Kidney tubule cell (primary cell): ENCODE measurements at places on chromosomes 1 and 21.

DNA sequence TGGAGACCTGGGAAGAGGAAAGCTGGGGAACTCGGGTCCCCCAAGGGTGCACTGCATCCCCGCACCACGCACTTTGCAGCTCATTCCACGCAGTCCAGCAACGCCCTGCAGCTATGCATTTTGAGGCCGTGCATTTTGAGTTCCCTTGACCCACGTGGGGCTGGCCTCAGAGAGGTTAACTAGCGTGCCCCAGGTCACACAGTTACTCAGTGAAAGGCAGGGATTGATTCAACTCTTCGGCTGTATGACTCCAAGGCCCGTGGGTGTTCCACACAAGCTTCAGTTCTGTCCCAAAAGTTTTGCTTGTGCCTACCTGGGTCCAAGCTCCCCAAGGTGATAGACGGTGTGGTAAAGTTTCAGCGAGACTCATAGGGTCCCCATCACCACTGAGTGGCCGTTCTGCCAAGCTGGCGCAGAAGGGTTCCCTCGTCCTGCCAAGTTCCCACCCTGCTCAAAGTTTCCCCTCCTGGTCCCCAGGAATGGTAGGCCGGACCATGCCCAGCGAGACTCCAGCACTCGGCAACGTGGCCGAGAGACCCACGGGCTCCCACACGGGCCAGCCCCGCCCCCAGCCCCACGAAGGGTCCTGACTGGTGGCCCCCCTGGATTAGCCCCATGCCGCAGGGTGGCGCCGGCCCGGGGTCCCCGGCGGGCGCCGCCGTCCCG lies 611 bp downstream of the HSPG2 start:
- DNase-seq = no peak

DNA sequence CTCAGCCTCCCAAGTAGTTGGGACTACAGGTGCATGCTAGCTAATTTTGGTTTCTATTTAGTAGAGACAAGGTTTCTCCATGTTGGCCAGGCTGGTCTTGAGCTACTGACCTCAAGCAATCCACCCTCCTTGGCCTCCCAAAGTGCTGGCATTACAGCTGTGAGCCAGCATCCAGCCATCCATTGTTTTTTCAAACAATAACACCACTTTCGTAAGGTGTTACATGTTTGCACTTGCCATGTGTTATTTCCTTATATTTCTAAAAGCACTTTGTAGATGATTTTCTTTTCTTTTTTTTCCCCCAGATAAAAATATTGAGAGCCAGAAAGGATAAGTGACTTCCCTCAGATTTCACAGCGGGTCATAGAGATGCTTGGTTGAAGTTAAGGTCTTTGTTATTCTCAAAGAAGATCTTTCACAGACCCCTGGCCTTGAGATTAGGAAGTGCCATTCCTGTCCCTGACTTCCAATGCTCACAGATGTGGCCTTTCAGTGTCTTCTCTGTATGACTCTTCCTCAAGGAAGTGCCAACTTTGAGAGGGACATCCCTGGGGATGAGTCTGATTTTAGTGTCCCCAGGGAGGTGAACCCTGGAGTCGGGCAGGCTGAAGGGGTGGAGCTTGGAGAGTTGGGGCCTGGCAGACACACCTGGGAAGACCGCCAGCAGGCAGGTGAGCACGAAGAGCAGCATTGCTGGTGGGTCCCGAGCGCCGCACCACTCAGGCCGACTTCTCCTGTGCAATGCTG lies 6.3 kb downstream of the PIGR start:
- no peak for DNase-seq

GRCh38 chr1:244154872-244155531 lies 103.9 kb downstream of the ZBTB18 start:
- DNase-seq = peak; percentile 25

DNA sequence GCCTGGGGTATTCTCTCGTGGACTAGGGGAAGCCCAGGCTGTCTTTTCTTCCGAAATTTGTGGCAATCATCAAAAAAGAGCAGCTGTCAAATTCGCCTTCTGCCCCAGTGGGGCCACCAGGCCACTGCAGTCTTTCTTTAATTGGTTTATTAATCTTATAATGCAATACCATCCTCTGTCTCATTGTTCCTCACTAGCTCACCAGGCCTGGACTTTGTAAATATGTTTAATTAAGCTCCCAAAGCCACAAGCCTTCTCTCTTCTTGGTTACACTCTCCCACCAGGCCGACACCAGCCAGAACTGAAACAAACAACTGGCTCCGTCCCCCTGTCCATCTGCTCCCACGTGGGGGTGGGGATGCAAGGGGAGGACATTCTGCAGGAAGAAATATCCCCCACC lies 22.0 kb upstream of the CAMK1G start:
- no peak for DNase-seq

GRCh38 chr1:166200743-166201142 lies 33.9 kb upstream of the FAM78B start:
- DNase-seq = no peak

DNA sequence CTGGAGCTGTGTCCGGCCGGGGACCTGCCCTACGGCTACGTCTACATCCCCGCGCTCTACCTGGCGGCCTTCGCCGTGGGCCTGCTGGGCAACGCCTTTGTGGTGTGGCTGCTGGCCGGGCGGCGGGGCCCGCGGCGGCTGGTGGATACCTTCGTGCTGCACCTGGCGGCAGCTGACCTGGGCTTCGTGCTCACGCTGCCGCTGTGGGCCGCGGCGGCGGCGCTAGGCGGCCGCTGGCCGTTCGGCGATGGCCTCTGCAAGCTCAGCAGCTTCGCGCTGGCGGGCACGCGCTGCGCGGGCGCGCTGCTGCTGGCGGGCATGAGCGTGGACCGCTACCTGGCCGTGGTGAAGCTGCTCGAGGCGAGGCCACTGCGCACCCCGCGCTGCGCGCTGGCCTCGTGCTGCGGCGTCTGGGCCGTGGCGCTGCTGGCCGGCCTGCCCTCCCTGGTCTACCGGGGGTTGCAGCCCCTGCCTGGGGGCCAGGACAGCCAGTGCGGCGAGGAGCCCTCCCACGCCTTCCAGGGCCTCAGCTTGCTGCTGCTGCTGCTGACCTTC lies 412 bp downstream of the GPR25 start:
- DNase-seq = peak; percentile 23

DNA sequence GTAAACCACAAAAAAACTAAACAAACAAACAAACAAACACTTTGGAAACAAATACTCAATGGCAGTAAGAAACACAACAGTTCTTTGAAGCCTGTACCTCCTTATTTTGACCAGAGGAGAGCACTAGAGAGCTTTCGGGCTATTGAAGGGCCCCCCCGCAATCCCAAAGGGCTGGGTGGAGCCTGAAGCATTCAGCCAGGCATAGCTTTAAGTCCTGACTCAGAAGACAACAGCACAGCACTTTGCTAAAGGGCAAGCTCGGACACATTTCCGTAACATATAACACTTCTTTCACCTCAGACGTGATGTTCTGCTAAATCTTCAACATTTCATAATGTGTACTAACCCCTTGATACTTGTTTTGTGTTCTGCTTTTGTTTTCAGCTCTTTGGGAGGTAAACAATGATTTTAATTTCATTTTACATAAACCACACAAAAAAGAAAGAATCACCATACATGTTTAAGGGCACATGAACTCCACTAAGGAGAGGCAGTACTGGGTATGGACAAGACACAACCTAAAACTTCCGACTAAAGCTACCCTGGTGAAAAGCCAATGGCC lies 9.7 kb upstream of the SHCBP1L start:
- peak; percentile 93 for DNase-seq

DNA sequence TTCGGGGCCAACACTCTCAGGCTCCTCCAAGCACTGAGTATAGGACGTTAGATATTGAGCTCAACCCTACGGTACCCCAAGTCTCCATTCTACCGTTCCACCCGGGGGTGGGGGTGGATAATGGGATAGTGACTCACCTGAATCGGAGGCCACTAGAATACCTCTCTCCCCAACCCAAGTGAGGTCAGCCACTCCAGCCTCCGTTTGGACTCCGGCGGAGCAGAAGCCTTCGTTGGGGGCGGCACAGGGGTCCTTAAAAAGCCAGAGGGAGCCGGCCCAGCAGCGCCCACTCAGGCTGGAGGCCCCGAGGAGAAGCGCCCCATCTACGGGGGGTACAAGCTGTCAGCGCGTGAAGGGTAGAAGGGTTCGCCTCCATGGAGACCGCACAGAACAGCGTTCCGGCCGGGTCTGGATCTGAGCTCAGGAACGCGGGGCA lies 556 bp downstream of the WDR77 start:
- peak; percentile 56 for DNase-seq

DNA sequence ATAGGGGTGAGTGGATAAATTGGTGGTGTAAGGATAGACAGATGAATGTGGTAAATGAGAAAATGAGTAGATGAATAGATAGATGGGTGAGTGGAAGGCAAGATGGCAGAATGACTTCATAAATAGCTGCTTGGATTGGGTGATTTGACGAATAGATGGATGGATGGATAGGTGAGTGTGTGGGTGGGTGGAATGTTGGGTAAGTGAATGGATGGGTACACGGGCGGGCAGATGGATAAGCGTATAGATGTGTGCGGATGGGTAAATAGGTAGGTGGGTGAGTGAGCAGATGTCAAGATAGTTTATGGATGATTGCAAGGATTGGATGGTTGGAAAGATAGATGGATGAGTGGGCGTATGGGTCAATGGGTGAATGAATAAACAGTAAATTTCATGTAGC lies 59.3 kb downstream of the EPHB2 start:
- DNase-seq = no peak

DNA sequence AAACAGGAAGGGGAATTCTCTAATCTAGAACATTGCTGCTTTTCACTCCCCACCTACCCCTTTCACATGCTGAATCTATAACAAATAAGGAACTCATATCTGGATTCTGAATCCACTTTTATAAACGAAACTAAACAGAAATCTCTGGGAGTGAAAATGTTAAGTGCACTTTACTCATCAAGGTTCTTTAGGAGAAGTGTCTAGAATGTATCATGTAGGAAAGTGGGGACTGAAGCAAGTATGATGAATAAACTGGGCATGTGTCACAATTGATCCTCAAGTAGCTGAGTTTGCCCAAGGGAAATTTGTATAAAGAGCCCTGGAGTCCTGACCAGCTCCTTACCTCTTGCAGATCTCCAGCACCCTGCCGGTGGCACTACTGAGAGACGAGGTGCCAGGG lies 19.8 kb downstream of the AVPR1B start:
- no peak for DNase-seq

GRCh38 chr1:243494741-243495431 lies 239.0 kb downstream of the SDCCAG8 start:
- DNase-seq = no peak

DNA sequence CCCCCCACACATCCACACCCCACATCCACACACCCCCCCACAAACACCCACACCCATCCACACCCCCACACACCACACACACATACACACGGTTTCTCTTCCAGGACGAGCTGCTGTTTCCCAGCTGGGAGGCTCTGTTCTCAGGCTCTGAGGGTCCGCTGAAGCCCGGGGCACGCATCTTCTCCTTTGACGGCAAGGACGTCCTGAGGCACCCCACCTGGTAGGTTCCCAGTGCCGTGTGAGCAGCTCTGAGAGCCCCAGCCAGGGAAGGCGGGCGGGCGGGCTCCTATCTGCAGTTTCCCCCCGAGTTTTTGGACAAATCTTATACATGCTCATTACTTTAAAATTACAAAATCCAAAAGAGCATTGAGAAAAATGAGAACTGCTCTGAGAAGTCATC lies 31.2 kb downstream of the SLC19A1 start:
- no peak for DNase-seq

- DNase-seq = peak; percentile 30
These were observed 1.4 kb upstream of the NUP133 start for GRCh38 chr1:229509576-229509975.

DNA sequence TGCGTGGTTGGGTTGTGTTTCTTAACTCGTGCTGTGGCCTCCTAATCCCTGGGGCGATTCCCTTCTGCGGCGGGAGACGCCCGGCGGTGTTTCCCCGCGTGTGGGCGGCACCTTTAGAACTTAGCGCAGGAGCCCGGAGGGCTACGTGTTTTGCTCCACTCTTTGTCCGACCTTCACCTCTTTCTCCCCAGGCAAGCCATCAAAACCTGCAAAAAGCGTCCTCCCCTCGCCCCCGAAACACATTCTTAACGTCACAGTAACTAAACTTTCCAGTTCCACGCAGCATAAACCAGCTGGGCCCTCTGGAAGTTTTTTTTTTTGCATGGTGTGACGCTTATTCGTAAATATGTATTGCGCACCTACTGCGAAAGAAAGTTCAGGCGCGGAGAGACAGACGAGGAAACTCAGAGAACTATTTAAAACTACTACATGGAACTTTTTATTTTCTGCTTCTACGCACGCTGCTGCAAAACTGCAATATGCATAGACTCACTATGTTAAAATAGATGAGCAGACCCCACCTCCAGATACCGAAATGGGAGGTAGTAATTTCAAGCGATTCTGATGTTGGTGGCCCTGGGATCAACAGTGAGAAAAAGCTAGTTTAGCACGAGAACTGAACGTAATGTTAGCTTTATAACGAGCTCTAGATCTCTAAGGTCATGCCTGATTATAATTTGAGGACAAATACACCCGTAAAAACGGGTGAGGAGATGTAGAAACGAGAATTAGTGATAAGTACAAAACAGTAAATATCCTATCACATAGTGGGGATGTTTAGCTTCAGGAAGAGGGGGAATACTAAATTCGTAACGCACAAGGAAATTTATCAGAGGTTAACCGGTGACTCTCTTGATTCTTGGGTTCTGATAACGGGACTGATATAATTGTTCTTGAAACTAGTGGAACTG lies 920 bp downstream of the MTR start:
- peak; percentile 52 for DNase-seq

DNA sequence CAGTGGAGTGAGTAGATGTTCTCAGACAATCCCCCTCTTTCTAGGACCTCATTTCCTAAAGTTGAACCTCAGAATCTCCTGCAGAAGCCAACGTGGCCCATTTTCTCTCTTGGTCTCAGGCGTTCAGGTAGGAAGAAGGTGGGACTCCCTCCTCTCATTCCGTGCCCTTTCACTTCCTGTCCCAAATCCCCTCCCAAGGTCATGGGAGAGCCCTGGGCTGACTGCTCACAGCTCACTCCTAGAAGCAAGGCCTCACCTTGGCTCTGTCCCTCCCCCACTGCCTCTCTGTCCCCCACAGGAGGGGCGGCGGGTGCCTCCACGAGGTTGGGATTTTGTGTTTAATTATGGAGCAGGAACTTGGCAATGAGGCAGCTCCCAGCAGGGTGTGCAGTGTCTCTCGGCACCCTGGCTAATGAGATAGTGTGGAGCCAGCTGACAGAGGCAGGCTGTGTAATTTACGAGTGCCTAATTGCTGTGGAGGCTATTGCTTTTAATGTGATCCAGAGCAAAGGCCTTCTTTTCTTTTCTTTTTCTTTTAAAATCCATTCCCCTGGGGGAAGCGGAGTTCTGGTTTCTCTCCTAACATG lies 9.1 kb upstream of the CDK18 start:
- no peak for DNase-seq
